Amniotic epithelial cell (primary cell): ENCODE measurements at places on chromosomes 11 and 22.
A peak's percentile ranks its signal among the peaks of the same experiment; 100 is the strongest.

DNA sequence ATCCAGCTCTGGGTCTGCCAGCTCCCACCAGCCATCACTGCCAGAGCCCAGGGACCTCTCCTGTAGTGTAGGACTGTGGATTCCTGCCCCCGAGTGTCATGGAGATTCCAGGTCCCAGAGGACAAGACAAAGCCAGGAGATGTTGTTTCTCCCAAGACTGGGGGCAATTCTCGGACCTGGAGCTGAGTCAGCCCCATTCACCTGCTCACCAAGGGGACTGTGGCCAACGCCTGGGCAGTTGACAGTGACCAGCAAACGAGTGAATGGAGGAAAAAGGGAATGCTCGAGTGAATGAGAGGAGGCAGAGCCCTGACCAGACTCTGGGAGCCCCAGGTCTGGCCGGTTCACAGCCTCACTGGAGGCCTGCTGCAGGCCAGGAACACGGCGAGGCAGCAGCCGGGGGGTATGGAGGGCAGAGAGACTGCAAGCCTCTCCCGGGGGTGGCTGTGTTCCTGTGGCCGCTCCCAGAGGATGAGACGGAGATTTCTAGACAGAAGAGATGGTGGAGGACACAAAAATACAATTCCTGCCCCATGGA lies 61.3 kb upstream of the PRR5 start:
- DNase-seq: no peak

GRCh38 chr22:19766240-19766510 lies 5.6 kb downstream of the TBX1 start:
- DNase-seq: no peak

DNA sequence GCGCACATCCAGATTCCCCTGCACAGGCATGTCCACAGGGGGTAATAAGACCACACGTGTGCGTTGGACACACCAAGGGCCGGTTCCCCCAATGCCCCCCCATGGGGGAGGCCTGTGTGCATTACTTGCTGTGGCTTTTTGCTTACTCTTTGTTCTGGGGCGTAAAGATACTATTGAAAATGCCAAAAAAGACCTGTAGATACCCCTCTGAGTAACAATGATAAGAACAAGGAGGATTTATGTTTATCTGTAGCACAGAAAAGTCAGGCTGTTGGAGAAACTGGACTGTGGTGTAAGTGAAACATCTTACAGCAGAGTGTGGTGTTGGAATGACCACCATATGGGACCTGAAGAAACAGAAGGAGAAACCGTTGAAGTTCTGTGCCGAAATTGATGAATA lies 103.2 kb downstream of the TBC1D22A start:
- DNase-seq: no peak

DNA sequence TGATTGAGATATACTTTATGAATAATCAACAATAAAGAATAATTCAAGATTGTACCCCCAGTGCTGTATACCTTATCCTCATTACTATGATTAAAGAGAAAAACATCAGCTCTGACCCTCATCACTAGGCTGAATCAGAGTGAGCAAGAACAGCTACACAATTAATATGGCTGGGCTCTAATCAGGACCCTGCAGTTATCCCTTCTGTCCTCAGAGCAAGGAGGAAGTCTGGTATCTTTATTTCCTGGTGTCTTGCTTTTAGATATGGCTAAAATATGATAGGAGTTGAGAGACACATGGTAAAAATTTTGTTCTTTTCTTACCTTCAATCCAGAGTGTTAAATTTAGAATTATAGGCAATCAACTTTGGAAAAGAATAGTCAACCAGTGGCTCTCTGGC lies 28.6 kb upstream of the GAB2 start:
- no peak for DNase-seq

DNA sequence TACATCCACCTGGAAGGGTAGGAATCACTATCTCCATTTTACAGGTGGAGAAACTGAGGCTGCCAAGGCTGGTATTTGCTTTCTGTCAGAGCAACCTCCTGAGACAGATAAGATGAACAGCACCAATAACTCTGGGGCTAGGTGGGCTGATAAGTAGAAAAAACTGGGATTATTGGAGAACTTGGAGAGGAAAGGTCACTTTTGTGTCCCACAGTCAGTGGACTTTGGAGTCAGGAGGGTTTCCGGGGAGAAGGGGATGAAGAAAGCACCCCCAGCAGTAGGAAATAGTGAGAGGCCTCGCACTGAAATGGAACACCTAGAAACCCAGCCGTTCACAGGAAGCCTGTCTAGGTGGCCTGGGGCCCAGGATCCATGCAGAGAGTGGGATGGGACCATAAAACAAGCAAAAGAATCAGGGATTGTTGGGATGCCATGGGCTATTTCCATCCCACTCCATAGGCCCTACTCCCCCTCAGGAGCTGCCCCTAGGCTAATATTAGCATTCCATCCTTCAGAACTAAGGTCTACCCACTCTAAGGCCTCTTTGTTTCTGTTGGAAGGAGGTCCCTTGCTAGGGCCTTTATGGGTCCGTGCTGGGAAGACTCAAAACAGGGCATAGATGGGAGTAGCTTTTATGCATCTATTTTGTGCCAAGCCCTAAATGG lies 31.0 kb upstream of the FCHSD2 start:
- no peak for DNase-seq

- DNase-seq: peak; percentile 30
Measured at GRCh38 chr11:612201-612960, 3.4 kb downstream of the IRF7 start.

DNA sequence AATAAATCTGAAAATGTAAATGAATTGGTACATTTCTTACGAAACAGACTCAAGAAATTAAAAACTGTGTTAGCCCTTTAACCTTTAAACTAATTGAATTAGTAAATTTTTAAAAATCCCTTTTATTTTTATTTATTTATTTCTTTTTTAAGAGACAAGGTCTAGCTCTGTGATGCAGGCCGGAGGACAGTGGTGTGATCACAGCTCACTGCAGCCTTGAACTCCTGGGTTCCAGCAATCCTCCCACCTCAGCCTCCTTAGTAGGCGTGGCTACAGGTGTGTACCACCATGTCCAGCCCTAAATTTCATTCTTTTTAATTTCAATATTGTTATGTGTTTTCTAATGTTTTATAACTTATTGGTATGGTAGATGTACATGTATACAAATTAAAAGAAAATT lies 72.6 kb downstream of the MYEOV start:
- DNase-seq: no peak

DNA sequence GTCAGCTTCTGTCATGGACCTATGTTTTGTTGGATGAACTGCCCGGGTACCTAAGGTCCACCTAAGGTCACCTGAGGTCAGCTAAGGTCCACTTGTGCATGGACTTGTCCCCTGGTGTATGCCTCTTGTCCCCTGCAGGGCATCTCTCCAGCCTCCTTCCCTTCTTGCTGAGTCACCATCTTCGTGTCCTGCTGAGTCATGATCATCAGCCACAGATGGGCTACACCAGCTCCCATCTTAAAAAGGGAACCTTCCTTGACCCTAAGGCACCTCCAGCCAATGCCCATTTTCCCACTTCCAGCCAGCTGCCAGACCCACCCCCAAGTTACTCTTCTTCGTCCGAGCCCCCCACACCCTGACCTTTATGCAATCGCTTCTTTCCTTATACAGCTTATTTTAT lies 544.9 kb downstream of the TBC1D22A start:
- peak; percentile 11 for DNase-seq

DNA sequence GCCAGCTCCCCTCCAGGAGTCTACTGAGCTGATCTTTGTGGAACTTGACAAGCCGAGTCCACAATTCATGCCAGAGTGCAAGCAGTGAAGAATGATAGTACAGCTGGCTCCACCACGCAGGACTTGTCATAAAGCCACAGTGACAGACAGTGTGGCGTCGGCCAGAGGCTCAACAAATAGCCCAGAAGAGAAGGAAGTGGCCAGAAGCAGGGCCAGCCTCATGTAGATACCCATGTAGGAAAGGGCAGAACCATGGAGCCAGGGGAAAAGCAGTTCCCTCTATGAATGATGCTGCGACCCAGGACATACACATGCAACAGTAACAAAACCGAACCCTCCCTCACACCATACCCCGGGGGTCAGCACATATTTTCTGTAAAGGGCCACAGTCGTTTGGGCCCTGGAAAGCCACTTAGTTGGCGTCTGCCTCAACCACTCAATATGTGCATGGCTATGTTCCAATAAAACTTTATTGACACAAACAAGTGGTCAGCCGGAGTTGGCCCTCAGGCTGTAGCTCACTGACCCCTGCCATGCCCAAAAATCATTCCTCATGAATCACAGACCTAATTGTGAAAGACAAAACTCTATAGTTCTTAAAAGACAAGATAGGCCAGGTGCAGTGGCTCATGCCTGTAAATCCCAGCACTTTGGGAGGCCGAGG lies 161.4 kb downstream of the BRD1 start:
- DNase-seq: no peak

DNA sequence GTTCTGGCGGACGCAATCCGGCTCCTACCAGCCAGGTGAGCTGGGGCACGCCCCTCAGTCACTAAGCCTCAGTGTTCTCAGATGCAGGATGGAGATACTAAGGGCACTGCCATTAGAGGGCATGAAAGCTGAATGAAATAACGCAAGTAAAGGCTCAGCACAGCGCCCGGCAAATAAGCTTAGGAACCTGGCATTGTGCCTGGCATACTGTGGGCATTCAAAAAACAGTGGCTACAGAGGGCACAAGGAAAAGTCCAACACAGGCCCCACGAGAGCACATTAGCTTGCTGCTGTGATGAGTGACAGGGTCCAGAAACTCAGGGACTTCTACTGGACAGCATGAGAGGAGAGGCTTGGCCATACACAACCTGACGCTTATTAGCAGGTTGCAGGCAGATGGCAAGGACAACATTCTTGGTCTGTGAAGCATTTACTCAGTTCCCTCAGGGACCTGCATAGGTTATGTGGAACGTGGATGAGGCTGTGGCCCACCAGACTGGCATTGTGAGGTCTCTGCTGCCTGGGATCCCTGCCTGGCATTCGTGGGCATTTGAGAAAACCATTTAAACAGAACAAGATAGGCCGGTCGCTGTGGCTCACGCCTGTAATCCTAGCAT lies 12.2 kb downstream of the TXN2 start:
- no peak for DNase-seq

GRCh38 chr11:86745571-86745970 lies 54.8 kb upstream of the PRSS23 start:
- DNase-seq: peak; percentile 28

DNA sequence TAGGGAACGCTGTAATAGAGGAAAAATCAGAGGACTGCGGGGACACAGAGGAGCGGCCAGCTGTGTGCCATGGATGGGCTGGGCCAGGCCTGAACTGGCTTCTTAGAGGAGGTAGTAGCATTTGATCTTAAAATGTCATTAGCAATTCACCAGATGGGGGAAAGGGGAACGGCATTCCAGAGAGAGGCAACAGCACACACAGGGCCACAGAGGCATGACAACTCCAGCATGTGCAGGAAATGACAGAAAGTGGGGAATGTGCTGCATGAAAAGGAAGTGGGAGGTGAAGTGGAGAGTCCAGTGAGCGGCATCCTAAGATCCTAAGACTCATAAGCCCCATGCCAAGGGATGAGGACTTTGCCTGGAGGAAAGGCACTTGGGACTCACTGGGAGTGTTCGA lies 69.0 kb downstream of the UBASH3B start:
- no peak for DNase-seq

DNA sequence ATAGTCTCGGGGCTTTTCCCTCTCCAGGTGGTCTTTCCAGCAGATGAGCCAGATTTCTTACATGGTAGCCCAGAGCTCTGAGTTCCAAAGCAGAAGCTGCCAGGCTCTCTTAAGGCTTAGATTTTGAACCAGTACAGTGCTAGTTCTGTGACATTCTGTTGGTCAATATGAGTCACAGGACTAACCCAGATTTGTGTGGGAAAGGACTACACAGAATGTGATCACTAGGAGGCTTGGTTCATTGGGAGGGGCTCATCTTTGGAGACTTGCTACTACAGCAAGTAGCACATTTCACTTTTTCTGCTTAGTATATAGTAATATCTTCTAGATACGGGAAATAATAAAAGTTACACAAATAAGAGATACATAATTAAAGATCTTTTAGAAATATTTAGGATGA lies 24.1 kb downstream of the RNF214 start:
- peak; percentile 51 for DNase-seq

GRCh38 chr11:35077709-35078469 lies 61.1 kb upstream of the CD44 start:
- peak; percentile 27 for DNase-seq

DNA sequence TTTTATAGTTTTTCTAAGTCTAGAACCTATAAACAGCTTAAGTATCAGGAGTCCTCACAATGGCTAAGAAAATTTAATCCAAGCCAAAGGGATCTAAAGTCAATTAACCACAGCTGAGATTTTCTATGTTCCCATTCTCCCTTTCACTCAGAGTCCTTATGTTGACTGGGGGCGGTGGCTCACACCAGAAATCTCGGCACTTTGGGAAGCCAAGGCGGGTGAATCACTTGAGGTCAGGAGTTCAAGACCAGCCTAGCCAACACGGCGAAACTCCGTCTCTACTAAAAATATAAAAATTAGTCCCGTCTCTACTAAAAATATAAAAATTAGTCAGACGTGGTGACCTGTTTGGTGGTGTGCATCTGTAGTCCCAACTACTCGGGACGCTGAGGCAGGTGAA lies 6.9 kb downstream of the RDX start:
- DNase-seq: no peak

DNA sequence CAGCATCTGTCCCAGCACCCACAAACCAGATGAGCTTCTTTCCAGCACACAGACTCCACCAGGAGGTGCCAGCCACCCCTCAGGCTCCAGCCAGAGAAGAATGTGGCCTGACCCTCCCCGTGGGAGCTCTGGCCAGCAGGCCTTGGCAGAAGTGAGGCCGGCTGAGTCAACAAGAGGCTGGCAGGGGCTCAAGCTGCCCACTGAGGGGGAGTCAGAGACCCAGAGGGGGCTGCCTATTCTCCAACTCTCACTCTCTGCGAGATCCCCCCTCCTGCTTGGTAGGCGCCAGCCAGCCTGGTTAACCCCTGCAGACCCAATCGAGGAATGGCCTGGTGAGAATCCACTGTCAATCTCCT lies 10.6 kb upstream of the CDC42EP1 start:
- peak; percentile 89 for DNase-seq

- peak; percentile 19 for DNase-seq
Measured at GRCh38 chr22:33038131-33038772, 19.9 kb downstream of the SYN3 start.

DNA sequence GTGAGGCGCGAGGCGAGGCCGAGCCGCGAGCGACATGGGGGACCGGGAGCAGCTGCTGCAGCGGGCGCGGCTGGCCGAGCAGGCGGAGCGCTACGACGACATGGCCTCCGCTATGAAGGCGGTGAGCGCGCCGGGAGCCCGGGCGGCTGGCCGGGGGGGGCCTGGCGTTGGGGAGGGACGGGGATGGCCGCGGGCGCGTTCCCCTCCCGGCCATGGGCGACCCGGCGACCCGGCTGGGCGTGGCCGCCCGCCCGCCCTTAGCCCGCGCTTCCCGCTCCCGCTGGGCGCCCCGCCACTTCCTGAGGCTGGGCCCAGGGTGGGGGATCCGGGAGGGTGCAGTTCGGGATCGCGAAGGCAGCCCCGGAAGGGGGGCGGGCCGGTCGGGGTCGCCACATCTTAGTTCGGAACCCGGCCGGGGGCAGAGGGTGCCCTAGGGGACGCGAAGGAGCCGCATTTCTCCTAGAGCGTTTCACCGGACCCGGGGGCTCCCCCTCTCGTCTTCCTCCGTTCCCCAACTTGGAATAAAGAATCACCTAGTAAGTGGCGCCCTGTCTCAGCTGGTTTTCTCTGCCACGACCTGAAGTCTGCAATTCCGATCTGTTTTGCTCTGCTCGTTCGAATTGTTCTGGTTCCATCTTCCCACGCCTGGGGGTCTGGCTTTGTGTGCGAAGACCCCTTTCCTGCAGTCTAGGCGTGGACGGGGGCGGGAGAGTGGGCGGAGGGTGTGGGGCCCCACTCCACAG lies 536 bp downstream of the YWHAH start:
- DNase-seq: no peak
